ENCODE measurements at places on chromosomes 6 and 20. TPM values are rescaled to one million over a fixed set of nuclear protein-coding genes. Genes with fewer than 3 reads are reported as not detected.

DNA sequence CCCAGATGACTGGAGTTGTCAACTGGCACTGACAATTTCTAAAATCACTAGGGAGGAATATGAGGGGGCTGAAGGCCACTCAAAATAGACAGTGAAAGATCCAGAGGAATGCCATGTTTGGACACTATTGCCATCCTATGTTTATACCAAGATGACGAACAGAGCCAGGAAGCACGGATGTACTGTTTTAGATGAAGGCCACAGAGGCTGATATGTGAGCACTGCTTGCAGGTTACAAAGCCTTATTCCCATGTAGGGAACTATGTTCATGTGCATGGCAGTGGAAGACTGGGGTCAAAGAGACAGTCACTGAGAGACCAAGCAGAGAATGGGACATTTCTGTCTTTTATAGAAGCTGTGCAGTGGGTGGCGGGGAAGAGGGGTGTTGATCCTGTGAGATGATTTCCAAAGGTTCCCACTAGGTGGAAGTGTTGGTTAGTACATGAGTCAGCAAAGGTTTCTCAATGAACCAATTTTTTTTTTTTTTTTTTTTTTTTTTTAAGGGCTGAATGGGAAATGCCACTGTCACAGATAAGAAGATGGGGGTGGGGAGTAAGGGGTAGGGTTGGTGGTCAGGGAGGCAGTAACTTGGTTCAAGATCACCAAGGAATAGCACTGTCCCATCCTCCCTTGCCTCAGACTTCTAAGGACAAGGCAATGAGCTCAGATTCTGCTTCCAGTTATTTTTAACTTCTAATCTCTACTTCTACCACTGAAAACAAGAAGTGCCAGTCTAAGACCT is 46.7 kb upstream of the MOCS1 start:
- peak; percentile 49 for DNase-seq

DNA sequence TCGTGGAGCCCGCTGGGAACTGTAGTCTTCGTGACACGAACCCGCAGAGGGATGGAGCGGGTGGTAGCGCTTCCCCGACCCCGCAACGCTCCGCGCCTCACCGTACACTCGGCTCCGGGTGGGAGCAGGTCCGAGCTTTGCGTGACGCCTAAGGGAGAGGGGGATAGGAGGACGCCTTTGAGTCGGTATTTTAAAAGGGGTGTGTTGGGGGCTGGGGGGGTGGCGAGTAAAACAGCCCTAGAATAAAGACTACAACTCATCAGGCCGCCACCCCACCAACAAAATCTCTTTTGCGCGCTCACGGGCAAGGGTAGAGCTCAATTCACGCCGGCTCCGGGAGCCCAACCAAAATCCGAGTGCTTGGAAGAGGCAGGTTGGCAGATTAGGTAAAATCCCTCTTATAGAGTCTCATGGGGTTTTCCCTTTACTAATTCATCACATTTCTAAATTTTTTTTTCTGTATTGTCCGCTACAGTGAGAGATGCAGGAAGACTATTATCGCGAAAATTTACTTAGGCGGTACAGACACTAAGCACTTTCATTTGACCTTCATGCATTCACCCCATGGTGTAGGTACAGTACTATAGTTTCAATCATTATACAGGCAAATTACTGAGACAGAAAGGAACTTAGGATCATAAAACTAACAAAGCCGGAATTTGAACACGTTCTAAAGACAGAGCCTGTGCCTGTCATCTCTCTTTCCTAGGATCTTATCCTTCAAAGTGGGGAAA is 706 bp upstream of the SNX14 start:
- no peak for DNase-seq

DNA sequence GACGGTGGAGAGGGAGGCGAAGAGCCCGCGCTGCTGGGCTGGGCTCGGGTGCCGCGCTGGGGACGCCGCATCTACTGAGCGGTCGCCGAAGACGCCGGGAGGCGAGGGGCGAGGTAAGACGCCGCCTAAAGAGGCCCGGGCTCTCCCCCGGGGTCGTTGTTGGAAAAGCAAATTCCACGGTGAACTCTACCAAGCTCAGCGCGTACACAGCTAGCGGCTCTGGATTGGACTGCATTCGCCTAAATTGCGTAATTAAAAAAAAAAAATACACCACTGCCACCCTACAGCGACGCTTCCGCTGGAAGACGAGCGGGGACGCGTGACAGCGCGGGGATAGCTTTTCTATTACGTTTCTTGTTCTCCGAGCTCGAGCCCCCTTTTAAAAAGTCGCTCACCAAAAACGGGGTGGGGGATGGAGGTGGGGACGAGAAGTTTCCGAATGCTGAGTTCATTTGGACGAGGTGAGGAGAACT is 92.0 kb upstream of the PRDM1 start:
- DNase-seq, result no peak

GRCh38 chr6:127918506-127919427 is 17.9 kb upstream of the THEMIS start:
- no peak for DNase-seq

GRCh38 chr6:42482174-42482573 is 30.4 kb upstream of the TRERF1 start:
- DNase-seq, result no peak

- DNase-seq, result no peak
Measured at GRCh38 chr20:4100679-4101078, 85.3 kb upstream of the RNF24 start.

GRCh38 chr20:8326899-8327298 is 194.8 kb downstream of the PLCB1 start:
- no peak for DNase-seq

- DNase-seq, result peak; percentile 59
Measured at GRCh38 chr6:108622641-108623298, 62.1 kb downstream of the FOXO3 start.

GRCh38 chr6:40444811-40445210 is 142.4 kb downstream of the LRFN2 start:
- DNase-seq, result no peak

GRCh38 chr20:20078041-20078440 is 25.7 kb downstream of the CFAP61 start:
- DNase-seq, result no peak

GRCh38 chr6:37092923-37093727 is 76.8 kb upstream of the PIM1 start:
- no peak for DNase-seq

DNA sequence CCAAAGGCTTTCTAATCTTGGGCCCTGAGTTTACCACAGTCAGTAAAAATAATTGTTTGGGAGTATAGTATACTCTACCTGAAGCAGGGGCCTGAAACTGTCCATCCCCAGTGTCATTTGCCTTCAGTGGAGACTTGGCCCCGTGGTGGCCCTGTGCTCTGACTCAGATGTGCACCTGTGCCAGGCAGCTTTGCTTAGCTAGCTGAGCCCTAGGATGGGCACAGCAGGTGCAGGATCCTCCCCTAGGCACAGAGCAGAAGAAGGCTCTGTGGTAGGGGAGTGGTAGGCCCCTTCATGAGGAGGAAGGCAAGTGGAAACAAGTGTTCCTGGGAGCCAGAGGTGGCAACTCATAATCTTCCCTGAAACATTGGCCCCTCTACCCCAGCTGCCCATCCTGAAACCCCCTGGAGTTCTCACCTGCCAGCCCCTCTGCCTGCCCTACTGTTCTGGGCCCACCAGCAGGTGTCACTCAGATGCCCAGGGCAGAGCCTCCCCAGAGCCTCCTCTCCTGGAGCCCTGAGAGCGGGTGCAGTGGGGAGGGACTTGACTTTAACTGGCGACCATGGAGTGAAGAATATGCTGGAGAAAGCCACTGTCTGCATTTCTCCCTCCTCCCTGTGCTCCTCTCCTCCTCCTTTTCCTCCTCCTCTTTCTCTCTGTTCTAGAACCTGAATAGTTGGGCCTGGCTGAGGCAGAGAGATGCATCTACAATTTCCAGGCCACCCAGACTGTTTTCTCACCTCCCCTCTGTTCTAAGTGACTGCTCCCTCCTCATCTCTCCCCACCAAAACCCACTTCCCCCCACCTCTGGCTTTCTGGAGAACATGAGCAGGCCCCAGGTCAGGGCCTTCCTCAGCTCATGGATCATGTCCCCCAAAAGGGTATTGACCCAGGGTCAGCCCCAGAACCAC is 2.9 kb downstream of the CPNE5 start:
- DNase-seq, result no peak

Gene SIRPB2
- not detected for total RNA-seq

Gene ZFP57
- not detected for total RNA-seq

- no peak for DNase-seq
Measured at GRCh38 chr6:69609836-69610472, 186.9 kb downstream of the LMBRD1 start.

Gene PLA2G7
- not detected for total RNA-seq

GRCh38 chr6:163522033-163522432 is 107.5 kb downstream of the QKI start:
- no peak for DNase-seq

DNA sequence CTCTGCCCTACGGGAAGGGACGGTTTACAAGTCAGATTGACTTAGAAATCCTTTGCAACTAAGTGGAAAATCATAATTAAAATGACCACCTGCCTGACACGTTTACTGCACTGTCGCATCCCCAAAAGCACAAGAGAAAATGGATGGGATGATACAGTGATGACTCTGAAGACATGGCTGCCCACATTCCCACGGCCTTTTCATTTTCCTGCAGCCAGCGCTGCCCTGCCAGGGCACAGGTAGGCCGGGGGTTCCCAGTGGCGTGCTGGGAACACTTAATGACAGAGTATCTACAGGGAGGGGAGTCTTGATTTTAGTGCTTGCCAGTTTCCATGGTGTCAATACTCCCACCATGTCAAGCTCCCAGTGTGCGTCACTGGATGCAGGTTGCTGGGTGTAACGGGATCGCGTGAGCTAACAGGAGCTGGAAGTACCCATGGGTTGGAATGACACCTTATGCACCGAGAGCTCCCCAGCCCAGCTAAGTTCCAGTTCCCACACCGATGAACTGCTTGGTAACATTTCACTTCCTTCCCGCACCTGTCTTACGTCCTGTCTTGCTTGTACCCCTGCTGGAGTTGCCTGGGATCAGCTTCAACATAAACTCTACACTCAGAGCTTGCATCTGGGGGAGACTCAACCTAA is 129.0 kb downstream of the ANKRD60 start:
- no peak for DNase-seq

DNA sequence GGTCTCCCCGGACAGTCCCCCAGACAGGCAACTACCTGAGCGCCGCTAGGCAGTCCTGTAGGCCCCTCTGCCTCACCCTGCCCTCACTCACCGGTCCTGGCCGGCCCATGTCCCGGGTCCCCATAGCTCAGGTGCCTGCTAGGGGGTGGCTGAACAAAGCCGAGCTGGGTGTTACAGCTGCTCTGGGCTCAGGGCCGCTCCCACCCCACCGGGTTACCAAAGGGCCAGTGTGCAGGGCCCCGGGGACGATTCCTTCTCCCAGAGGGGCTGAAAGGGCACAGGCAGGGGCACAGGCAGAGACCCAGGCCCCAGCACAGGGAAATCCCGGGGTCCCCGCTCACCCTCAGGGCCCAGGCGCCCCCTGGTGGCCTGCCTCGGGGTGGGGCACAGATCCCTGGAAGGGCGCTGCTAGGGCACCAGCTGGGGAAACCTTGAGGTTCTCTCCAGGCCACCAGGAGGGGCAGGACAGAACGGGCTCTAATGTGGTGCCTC is 118.4 kb downstream of the GRM4 start:
- DNase-seq, result peak; percentile 18

DNA sequence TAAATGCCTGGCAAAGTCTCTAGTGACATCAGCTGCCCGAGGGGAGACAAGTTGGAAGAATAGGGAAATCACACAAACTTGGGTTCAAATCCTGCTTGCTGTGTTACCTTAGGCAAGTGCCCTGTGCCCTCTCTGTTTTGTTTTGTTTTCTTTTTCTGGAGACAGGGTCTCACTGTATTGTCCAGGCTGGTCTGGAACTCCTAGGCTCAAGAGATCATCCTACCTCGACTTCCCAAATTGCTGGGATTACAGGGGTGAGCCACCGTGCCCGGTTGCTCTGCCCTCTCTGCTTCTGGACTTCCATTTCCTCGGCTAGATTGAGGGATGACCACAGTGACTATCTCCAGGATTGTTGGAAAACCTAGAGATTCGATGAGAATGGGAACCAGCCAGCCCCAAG is 55.4 kb downstream of the SNAI1 start:
- DNase-seq, result no peak

DNA sequence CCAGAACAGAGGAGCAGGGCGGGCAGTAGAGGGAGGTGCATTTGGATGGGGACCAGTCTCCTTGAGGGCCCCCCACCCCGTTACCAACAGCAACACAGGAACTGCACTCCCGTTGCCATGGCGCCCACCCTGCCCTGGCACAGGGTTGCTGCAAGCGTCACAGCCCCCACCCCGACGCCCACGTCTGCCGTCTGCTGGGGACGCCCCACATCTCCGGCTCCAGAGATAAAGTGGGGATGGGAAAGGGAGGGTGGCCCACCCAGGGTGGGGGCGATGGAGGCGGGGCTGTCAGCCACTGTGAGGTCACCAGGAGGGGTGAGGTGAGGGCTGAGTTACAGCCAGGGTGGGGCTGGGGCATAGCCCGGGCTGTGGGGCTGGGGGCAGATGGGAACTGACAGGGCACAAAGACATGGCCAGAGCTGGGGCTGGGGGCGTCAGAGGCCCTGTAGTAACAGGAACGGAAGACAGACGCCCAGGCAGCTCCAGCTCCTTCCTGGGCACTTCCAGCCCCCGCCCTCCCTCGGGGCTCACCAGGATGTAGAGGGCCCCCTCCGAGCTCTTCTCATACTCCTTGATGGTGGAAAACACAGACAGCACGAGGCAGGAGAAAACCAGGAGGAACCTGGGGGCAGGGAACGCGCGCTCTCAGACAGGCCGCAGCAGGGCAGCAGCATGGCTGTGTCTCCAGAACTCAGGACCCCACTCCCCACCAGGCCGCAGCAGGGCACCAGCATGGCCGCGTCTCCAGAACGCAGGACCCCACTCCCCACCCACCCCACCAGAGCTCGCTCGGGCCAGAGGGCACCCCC is 26.0 kb downstream of the KCNQ2 start:
- no peak for DNase-seq

- no peak for DNase-seq
Measured at GRCh38 chr6:170416303-170416702, 109.7 kb downstream of the FAM120B start.

DNA sequence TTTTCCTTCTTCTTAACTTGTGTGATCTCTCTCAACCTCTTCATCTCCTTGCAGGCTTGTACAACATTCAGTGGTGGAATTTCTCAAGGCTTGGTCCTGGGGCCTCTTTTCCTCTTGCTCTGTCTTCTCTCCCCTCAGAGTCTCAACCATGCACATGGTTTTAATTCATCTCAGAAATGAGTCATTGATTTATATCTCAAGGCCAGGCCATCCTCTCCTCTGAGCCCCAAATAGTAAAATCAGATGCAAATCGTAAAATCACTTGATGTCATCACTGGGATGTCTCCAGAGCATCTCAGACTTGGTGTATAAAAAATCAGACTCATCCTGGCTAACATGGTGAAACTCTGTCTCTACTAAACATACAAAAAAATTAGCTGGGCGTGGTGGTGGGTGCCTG is 85.0 kb downstream of the FNDC1 start:
- no peak for DNase-seq

Gene SLC22A3
- total RNA-seq, result 2.4 TPM

Gene RNF182
- not detected for total RNA-seq

DNA sequence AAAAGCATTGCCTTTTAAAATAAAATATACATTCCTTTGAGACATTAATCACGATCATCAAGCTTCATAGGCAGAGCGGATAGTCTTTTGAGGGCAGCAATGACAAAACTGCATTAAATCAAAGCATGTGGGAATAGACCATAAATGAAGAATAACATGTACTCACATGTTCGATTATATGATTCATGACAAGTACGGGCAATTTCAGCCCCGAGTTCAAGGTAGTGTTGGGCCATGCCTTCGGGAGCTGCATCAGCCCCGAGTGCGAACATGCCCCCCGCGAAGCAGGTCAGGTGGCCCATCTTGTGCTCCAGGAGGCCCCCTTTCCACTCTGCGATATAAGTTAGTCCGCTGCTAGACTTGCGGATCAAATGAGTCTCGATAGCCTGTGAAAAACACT is 111.0 kb upstream of the FAM184A start:
- no peak for DNase-seq
